ENCODE measurements at places on chromosomes 11 and 22. TPM values are rescaled to one million over a fixed set of nuclear protein-coding genes. Genes with fewer than 3 reads are reported as not detected.

The TBX10 gene
- not detected for total RNA-seq

DNA sequence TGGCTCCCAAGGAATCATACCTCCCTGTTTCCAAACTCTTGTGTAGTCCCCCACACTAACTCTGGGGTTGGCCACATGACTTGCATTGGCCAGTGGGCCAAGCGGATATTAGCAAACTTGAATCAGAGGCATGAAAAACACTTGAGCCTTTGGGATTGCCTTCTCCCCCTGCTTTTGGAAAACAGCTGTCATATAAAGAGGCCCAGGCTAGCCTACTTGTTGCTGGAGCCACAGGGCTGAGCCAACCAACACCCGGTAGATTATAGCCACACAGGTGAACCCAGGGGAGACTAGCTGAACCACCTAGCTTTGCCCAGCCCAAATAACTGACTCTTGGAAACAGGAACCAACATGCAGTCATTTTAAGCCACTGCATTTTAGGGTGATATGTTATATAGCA is 354.8 kb downstream of the TENM4 start:
- no peaks in the 10 kb centered on the region for H3K36me3 ChIP-seq
- H3K27ac ChIP-seq, result no peak overlapping the region
- no peaks in the 10 kb centered on the region for H3K27me3 ChIP-seq

DNA sequence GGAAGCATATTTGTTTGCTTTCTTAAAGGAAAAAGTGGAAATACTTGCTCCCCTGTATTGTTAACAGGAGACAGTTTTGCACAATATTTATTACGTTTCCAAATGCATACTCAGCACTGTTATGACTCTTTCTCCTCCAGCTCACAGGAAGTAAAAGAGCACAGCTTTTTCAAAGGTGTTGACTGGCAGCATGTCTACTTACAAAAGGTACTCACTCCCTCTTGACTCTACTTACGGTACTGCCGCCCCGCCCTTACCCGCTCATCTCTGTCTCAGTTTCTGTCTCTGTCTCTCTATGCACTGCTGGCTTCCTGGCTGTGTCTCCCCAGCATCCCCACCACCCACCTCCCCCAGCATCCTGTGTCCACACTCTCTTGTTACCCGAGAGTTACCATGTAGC is 32.2 kb upstream of the MYO18B start:
- no peak for DNase-seq
- no peaks in the 10 kb centered on the region for H3K36me3 ChIP-seq
- H3K27me3 ChIP-seq, result no peaks in the 10 kb centered on the region
- peaks cover 10% of the 10 kb centered on the region for H3K4me1 ChIP-seq
- no peak overlapping the region for H3K4me3 ChIP-seq

The C1QTNF4 gene
- total RNA-seq, result 0.42 TPM

The CCDC81 gene
- not detected for total RNA-seq

DNA sequence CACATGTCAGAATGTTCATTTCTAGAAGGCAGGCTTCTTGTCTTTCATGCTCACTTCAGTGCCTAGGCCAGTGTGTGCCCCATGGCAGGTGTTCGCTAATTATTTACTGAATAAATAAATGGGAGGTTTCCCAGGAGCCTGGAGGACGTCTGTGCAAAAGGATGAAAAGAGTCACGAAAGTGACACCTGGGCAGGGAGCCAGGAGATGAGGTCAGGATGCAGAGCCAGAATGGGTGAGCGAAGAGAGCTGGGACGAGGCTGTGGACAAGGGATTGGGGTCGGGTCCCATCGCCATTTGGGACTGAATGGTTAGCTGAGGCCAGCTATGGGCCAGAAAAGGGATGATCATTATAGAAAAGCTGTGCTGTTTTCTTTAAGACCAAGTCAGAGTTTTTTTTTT is 560.4 kb downstream of the TBC1D22A start:
- no peaks in the 10 kb centered on the region for H3K4me1 ChIP-seq
- no peak overlapping the region for H3K27ac ChIP-seq
- no peaks in the 10 kb centered on the region for H3K27me3 ChIP-seq
- H3K36me3 ChIP-seq, result no peaks in the 10 kb centered on the region
- no peak for DNase-seq
- no peak overlapping the region for H3K4me3 ChIP-seq

DNA sequence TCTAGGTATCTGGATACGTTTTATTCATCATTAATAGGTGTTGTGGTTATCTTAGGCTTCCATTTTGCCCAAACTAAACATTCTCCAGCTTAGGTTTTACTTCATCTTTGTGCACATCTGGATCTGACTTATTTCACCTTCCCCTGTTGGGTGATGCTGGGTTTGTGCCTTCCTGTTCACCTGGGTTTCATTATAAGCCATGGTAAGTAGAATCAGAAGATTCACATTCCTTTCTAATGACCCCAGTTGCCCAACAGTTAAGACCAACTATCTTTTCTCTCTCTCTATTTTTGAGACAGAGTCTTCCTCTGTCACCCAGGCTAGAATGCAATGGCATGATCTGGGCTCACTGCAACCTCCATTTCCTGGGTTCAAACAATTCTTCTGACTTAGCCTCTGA is 44.6 kb downstream of the LMO2 start:
- H3K4me1 ChIP-seq, result no peaks in the 10 kb centered on the region
- H3K4me3 ChIP-seq, result no peak overlapping the region
- no peaks in the 10 kb centered on the region for H3K36me3 ChIP-seq
- peaks cover 7% of the 10 kb centered on the region for H3K27me3 ChIP-seq

The KDM4F gene
- not detected for total RNA-seq

DNA sequence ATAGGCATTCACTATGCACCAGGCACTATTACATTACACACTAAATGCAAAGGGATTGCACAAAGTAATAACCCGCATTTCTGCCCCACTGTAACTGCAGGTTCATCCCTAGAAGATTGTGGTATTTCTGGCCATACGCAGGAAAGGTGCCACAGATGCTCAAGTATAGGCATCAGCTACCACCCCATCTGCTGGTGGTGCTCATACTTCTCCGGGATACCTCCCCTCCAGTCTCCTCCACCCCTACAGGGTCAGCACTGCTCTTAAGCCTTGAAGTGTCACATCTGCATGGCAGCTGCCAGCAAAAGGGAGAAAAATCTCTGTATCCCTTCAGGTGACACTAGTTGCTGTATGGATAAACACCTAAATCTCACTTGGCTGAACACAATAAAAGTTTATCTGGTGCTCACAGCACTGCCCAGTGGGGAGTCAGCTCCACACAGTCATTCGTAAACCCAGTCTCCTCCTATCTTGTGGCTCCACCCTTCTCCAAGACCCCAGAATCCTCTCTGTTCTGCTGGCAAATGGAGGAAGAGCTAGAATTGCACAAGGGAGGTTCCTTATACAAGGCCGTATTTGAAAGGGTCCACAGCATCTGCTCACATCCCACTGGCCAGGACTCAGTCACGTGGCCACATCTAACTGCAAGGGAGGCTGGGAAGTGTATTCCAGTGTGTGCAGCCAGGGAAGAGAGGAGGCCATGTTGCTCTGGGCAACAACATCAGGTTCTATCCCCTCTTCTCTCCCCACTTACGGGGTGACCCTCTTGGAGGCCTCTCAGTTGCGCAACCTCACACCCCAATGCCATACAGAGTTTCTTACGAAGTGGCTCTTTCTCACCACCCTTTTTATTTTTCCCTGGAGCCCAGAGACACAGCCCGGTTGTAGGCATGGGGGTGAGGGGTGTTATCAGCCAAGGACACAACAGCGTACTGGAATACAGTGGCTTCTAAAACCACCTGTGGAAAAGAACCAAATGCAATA is 114.7 kb downstream of the BUD13 start:
- peaks cover 8% of the 10 kb centered on the region for H3K27me3 ChIP-seq
- H3K4me1 ChIP-seq, result no peaks in the 10 kb centered on the region
- H3K4me3 ChIP-seq, result no peak overlapping the region
- DNase-seq, result no peak

DNA sequence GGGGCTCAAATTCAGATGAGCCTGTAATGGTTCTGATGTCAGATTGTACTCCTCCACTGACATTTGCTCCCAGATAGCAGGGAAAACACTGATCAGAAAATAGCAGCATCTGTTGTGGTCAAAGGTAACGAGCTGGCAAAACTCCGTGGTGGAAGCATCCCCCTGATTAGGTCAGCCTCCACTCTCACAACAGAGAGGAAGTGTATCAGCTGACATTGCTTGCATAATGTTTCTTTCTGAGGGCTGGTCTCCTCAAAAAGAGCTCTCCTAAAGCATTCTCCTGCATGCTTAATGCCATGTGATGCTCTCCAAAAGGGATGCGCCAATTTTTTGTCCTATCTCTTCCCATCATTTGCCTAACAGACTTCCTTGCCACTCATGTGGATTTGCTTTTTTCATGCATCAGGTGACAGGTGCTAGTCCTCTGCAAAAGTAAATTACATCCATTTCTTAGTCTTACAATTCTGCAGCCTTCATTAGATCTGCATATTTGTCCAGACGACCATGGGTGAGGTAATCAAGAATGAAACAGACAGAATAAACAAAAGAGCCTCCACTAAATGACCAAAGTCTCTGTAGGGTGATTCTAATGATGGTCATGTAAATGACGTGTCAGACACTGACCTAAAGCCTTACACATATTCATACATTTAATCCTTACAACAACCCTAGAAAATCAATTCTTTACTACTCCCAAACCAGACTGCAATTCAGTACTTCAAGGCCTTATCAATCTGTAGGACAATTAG is 6.4 kb upstream of the TENM4 start:
- H3K4me1 ChIP-seq, result no peaks in the 10 kb centered on the region
- DNase-seq, result no peak
- H3K27ac ChIP-seq, result no peak overlapping the region
- peaks cover 7% of the 10 kb centered on the region for H3K27me3 ChIP-seq

- no peaks in the 10 kb centered on the region for H3K4me1 ChIP-seq
- no peaks in the 10 kb centered on the region for H3K27me3 ChIP-seq
These were observed 69.5 kb upstream of the TBCEL start for GRCh38 chr11:120954381-120954780.

The GDPD4 gene
- not detected for total RNA-seq

The CARD16 gene
- 27.9 TPM for total RNA-seq

DNA sequence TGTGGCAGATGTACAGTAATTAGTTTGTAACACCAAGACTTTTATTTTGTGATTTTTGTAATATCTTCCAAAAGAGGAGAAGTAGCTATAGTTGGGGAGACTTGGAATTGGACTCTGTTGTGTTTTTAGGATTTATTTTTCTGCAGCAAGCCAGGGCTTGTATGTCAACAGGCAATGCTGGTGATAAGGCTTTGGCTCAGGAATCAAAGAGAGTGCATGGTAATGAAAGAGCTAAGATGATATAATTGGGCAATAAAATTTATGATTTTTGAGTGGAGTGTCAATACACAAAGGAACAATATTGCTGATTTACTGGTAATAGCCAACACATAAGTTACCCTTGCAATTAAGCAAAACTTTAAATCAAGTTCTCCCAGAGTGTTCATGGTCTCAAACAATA is 452.9 kb downstream of the TMEM135 start:
- no peak for DNase-seq
- H3K4me1 ChIP-seq, result no peaks in the 10 kb centered on the region
- H3K4me3 ChIP-seq, result no peak overlapping the region
- H3K27me3 ChIP-seq, result no peaks in the 10 kb centered on the region
- H3K36me3 ChIP-seq, result no peaks in the 10 kb centered on the region

DNA sequence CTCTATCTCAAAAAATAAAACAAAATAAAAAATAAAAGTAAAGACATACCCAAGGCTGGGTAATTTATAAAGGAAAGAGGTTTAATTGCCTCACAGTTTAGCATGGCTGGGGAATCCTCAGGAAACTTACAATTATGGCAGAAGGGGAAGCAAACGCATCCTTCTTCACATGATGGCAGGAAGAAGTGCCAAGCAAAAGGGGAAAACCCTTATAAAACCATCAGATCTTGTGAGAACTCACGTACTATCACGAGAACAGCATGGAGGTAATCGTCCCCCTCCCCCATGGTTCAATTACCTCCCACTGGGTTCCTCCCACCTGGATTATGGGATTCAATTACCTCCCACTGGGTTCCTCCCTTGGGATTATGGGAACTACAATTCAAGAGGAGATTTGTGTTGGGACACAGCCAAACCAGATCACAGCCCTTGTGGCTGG is 8.3 kb upstream of the SSTR3 start:
- H3K27ac ChIP-seq, result no peak overlapping the region
- H3K36me3 ChIP-seq, result no peaks in the 10 kb centered on the region
- no peak for DNase-seq

DNA sequence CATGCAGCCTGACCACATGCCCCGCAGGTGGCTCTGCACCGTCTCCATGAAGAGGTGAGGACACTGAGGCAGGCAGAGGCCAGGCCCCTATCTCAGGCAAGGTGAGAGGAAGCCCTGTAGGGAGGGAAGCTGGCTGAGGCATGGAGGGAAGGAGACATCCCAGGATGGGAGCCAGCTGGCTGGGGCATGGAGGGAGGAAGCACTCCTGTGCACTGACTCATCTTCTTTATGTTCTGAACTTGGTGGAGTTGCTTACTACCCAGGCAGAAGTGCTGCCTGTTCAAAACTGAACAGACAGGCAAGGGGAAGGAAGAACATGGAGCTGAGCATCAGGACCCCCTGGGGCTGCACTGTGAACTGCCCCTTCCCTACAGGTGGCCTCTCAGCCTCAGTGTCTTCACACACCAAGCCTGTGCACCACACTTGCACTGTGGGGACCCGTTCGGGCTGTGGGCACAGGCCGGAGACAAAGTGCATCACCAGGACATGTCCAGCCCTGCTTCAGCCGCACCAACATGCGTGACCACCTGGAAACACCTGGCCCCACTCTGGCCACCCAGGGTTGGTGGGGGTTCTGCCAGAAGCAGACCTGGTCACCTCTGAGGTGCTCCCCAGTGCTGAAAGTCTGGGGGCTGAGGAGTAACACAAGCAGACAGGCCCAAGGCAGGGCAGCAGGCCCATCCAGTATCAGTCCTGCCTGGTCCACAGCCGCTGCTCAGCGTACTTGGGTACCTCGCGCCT is 55.5 kb downstream of the DGCR2 start:
- no peak overlapping the region for H3K27ac ChIP-seq
- DNase-seq, result no peak
- H3K27me3 ChIP-seq, result no peaks in the 10 kb centered on the region
- peaks cover 94% of the 10 kb centered on the region for H3K36me3 ChIP-seq

DNA sequence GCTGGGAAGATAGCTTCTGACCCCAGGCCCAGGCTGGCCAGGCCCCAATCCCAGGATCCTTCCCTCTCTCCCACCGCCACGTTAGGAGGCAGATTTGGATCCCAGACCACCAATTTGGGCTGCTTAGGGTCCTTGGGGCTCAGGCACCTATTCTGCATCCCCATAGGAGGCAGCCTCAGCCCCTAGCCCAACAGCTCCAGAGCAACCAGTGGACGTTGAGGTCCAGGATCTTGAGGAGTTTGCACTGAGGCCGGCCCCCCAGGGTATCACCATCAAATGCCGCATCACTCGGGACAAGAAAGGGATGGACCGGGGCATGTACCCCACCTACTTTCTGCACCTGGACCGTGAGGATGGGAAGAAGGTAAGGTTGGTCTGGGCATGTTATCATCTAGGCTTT is 16.1 kb downstream of the TUB start:
- DNase-seq, result no peak
- H3K27me3 ChIP-seq, result no peaks in the 10 kb centered on the region
- no peak overlapping the region for H3K4me3 ChIP-seq
- no peaks in the 10 kb centered on the region for H3K4me1 ChIP-seq
- peaks cover 46% of the 10 kb centered on the region for H3K36me3 ChIP-seq

- DNase-seq, result no peak
- no peaks in the 10 kb centered on the region for H3K36me3 ChIP-seq
- peaks cover 41% of the 10 kb centered on the region for H3K4me1 ChIP-seq
- H3K27ac ChIP-seq, result no peak overlapping the region
- no peaks in the 10 kb centered on the region for H3K27me3 ChIP-seq
- no peak overlapping the region for H3K4me3 ChIP-seq
These were observed 111.4 kb upstream of the PITPNB start for GRCh38 chr22:28030473-28030872.

- no peaks in the 10 kb centered on the region for H3K27me3 ChIP-seq
- no peak for DNase-seq
- no peaks in the 10 kb centered on the region for H3K4me1 ChIP-seq
- no peaks in the 10 kb centered on the region for H3K36me3 ChIP-seq
These were observed 256.4 kb downstream of the NTM start for GRCh38 chr11:131626788-131627187.
